Non-pigmented ciliary epithelial cell (primary cell): ENCODE measurements at places on chromosomes 13 and 19.

DNA sequence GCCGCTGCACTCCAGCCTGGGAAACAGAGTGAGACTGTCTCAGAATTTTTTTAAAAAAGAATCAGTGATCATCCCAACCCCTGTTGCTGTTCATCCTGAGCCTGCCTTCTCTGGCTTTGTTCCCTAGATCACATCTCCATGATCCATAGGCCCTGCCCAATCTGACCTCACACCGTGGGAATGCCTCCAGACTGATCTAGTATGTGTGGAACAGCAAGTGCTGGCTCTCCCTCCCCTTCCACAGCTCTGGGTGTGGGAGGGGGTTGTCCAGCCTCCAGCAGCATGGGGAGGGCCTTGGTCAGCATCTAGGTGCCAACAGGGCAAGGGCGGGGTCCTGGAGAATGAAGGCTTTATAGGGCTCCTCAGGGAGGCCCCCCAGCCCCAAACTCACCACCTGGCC, at the start of gene KLK2:
Gene KLK2, plus strand, starts transcription at position 384 of the 400 bp plus-strand sequence. CDS start 35 bp downstream, outside the sequence.
- no peak for DNase-seq

GRCh38 chr19:28444362-28444761, 768.6 kb downstream of the UQCRFS1 start:
- DNase-seq = no peak

GRCh38 chr19:31459430-31459829, 110.2 kb upstream of the TSHZ3 start:
- DNase-seq = no peak

GRCh38 chr13:47126432-47126831, 229.6 kb upstream of the HTR2A start:
- DNase-seq = no peak

DNA sequence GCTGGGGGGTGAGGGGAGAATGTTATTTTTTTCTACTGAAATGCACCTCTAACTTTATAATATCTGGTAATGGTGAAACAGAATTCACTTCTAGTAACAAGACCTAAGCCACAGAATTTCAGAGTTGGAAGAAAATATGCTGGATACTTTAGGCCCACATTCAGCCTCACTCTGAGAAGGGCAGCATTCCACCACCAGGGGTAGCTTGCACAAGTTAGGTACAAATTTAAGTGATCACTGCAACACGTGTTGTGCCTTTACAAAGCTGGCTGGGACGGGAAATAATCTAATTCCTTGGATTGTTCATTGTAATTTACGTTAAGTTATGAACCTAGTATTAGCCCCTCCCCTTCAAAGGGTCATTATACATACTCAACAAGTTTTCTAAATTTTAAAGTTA, 192.3 kb downstream of the RGCC start:
- no peak for DNase-seq
